ENCODE measurements at places on chromosomes 12 and 14.

- no peak for DNase-seq
These were observed 96.8 kb downstream of the LGR5 start for GRCh38 chr12:71536279-71536938.

DNA sequence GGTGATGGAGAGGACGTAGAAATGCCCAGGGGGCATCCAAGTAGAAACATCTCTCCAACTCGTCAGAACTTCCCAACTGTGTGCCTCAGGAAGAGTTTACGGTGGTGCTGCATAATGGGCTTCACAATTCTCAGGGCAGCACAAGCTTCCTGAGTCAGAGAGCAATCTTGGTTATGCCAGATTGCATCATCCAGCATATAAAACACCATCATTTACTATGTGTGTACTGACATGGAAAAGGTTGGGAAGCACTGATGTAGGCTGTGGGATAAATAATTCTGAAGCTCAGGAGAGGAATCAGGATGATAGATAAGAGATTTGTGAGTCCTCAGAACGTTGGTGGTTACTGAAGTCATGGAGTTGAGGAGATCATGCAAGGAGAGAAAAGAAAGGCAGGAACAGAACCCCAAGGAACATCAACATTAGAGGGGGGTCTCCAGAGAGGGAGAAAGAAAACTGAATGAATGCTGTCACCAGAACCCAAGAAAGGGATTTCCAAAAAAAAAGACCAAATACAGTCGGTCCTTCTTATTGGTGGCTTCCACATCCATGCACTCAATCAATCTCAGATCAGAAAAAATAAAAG, 4.7 kb upstream of the NCKAP5L start:
- no peak for DNase-seq

DNA sequence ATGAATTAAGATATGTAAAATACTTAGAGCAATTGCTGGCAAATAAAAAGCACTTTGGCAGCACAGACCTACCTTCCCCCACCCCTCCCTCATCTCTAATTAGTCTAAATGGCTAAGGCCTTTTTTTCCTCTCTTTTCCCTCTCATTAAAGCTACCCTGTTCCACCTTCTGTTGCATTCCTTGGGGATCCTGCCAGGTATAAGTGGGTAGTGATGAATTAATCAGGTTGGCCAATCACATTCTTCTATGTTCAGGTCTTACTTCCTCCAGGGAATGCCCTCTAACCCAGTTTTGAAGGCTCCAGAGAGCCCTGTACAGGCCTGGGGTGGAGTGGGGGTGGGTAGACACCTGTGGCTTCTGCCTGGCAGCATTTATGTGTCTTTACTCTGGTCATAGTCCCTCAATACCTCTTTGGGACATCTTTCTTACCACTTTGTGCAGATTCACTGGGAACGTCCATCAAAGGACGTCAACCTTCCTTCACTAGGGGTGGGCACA, 28.4 kb downstream of the HSPB8 start:
- DNase-seq, result no peak

- no peak for DNase-seq
These were observed 131.9 kb downstream of the GRIN2B start for GRCh38 chr12:13849456-13849855.

- DNase-seq, result no peak
These were observed 14.6 kb downstream of the CLMN start for GRCh38 chr14:95305145-95305544.

- peak; percentile 33 for DNase-seq
These were observed 147.6 kb downstream of the CHST11 start for GRCh38 chr12:104604070-104604994.

- peak; percentile 70 for DNase-seq
These were observed 71.3 kb downstream of the ANKRD9 start for GRCh38 chr14:102437997-102438915.

Measured in NT2/D1 (cell line).